ENCODE measurements at places on chromosomes 6 and 20.

DNA sequence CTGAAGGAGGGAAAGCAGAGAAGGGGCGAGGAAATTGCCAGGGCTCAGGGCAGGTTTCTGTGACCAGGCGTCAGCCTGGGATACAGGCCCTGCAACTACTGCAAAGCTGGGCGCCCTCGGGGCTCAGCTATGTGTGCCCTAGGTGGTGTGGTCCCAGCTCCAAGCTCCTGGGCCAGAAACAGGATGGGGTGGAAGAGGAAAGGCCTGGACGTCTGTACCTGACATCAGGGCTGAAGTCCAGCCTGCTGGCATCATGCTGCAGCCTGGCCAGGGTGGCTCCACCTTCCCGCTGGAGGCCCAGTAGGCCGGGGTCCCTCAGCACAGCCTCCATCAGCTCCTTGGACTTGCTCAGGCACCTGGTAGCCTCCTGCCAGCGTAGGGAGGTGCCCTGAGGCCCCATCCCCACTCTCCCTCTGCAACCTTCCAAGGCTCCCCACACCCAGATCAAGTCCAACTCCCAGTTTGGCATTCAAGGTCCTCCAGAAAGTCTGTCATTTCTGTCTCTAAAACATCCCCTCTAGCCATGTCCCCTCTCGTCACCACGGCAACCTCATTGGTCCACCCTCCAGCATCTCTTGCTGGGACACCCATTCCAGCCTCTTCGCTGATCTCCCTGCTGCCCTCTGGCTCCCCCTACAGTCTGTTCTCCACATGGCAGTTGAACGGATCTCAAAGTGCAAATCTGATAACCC lies 38.2 kb downstream of the KIAA1755 start:
- DNase-seq, result no peak

DNA sequence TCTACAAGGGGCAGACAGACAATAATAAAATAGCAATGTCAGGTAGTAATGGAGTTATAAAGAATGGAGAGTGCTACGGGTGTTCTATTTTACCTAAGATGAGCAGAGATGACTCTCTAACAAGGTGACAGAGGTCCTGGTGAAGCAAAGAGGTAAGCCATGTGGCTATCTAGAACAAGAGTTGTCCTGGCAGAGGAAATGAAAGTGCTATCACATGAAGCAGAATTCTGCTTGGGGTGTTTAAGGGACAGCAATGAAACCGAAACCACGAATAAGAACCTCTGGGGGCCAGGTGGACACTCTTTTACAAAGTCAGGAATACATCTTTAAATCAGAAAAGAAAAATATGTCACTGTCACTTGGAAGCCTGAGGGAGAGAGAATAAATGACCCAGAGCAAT lies 37.9 kb upstream of the IRAK1BP1 start:
- no peak for DNase-seq

GRCh38 chr6:157798851-157799250 lies 24.2 kb upstream of the SNX9 start:
- no peak for DNase-seq

GRCh38 chr20:36086767-36087166 lies 67.8 kb upstream of the EPB41L1 start:
- no peak for DNase-seq

DNA sequence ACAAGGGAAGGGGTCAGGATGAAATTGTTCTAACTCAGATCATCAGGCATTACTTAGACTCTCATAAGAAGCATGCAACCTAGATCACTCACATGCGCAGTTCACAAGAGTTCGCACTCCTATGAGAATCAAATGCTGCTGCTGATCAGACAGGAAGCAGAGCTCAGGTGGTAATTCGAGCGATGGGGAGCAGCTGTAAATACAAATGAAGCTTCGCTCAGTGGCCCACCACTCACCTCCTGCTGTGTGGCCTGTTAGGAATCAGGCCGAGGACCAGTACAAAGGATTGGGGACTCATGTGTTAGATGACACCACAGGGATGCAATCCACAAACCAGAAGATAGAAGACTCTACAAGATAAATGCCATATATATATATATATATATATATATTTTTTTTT lies 31.5 kb upstream of the TOP1 start:
- DNase-seq, result no peak

DNA sequence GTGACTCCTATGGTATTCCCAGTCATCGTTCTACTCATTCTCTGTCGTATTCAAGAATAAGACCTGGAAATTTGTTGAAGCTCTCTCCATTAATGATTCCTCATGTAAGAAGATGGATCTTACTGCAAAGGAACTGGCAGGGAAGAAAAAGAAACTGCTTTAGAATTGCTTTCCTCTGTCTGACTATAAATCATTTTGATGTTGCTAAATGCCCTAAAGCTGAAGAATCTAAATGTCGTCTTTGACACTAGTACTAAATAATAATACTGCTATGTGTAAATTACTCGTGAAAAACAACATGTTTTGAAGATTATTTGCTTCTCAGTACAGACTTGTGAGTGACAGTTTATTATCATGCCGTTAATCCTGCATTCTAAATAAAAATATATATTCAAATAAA lies 20.5 kb upstream of the MYLIP start:
- no peak for DNase-seq

Data from spinal cord (tissue), 10 donors.